Activated T-helper 1 cell treated with anti-CD3 and anti-CD28 coated beads, Interleukin-12 subunit alpha, Interleukin-12 subunit beta, Interleukin-2, Interleukin-4 antibody, amounts not matched to agents 30 ng/mL and 10 ng/mL and 1 ng/mL, durations not matched to agents 14 hours and 24 hours and 36 hours (primary cell): ENCODE measurements at places on chromosomes 6 and 20.

GRCh38 chr6:87772597-87773530 is 70.8 kb upstream of the AKIRIN2 start:
- H3K27me3 ChIP-seq, result peaks cover 3% of the 10 kb centered on the region
- no peak overlapping the region for H3K27ac ChIP-seq
- no peaks in the 10 kb centered on the region for H3K36me3 ChIP-seq
- H3K4me3 ChIP-seq, result no peak overlapping the region

- H3K4me1 ChIP-seq, result peaks cover 3% of the 10 kb centered on the region
- no peaks in the 10 kb centered on the region for H3K27me3 ChIP-seq
- H3K4me3 ChIP-seq, result no peak overlapping the region
Observed at GRCh38 chr6:73477407-73477806, 15.9 kb downstream of the MTO1 start.

GRCh38 chr6:154071711-154072110 is 32.7 kb downstream of the OPRM1 start:
- H3K27me3 ChIP-seq, result no peaks in the 10 kb centered on the region
- H3K4me1 ChIP-seq, result no peaks in the 10 kb centered on the region
- no peak for DNase-seq
- no peak overlapping the region for H3K27ac ChIP-seq
- H3K4me3 ChIP-seq, result no peak overlapping the region
- no peaks in the 10 kb centered on the region for H3K36me3 ChIP-seq

- H3K4me3 ChIP-seq, result no peak overlapping the region
- H3K4me1 ChIP-seq, result no peaks in the 10 kb centered on the region
- H3K27me3 ChIP-seq, result no peaks in the 10 kb centered on the region
- DNase-seq, result no peak
- no peak overlapping the region for H3K27ac ChIP-seq
Observed at GRCh38 chr6:168014428-168014827, 17.0 kb downstream of the KIF25 start.

- no peaks in the 10 kb centered on the region for H3K36me3 ChIP-seq
- DNase-seq, result no peak
- H3K4me1 ChIP-seq, result no peaks in the 10 kb centered on the region
Observed at GRCh38 chr6:111211411-111212030, 124.2 kb downstream of the SLC16A10 start.

- H3K27ac ChIP-seq, result peak overlapping the region; percentile 96
- H3K36me3 ChIP-seq, result no peaks in the 10 kb centered on the region
- peaks cover 5% of the 10 kb centered on the region for H3K27me3 ChIP-seq
- H3K4me1 ChIP-seq, result peaks cover 11% of the 10 kb centered on the region
Observed at GRCh38 chr20:46544576-46544975, 5.9 kb downstream of the OCSTAMP start.

DNA sequence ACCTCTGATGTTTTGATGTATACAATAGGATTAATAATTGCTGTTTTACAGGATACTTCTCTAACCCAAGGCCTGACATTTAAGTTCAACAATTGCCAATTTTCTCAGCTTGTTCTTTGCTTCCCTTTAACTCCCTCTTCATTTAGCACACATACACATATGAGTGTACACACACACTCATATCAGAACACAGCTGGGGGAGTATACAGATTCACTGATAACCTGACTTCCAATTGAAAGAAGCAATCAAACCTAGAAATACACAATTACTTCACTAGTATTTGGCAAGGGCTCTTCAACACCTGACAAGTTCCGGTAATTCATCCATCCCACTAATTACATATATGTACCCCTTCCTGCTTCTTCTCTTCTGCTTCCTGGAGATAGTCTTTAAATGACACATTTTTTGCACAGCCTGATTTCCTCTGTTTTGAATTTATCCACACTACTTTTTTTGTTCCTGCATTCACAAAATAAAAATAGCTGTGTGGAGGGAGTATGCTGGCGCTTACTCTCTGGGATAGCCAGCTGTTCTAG is 11.2 kb downstream of the UST start:
- H3K4me1 ChIP-seq, result peaks cover 30% of the 10 kb centered on the region
- no peaks in the 10 kb centered on the region for H3K36me3 ChIP-seq
- no peak overlapping the region for H3K4me3 ChIP-seq
- DNase-seq, result no peak

GRCh38 chr6:39426073-39426456 is 103.6 kb upstream of the KCNK16 start:
- H3K27me3 ChIP-seq, result peaks cover 3% of the 10 kb centered on the region
- H3K36me3 ChIP-seq, result no peaks in the 10 kb centered on the region
- H3K4me1 ChIP-seq, result no peaks in the 10 kb centered on the region
- no peak for DNase-seq
- no peak overlapping the region for H3K4me3 ChIP-seq

DNA sequence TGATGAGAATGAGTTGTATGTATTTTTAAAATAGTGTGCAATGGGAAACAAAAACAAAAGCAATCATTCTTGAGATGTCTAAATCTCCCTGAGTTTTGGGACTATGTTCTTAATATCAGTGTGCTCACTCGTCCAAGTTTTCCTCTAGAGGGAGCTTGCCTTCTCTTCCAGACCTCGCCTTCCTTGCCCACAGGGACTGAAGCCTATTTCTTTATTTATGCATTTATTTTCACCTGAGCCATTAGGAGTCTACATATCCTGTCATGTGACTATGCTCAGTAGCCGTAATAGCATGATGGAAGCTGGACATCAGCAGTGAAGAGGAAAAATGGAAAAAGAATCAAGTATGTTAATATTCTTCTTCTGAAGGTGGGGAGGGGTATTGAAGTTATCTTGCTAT is 131.2 kb downstream of the SH3BGRL2 start:
- peaks cover 4% of the 10 kb centered on the region for H3K27me3 ChIP-seq
- no peak overlapping the region for H3K27ac ChIP-seq
- no peak overlapping the region for H3K4me3 ChIP-seq
- H3K36me3 ChIP-seq, result no peaks in the 10 kb centered on the region
- no peaks in the 10 kb centered on the region for H3K4me1 ChIP-seq

DNA sequence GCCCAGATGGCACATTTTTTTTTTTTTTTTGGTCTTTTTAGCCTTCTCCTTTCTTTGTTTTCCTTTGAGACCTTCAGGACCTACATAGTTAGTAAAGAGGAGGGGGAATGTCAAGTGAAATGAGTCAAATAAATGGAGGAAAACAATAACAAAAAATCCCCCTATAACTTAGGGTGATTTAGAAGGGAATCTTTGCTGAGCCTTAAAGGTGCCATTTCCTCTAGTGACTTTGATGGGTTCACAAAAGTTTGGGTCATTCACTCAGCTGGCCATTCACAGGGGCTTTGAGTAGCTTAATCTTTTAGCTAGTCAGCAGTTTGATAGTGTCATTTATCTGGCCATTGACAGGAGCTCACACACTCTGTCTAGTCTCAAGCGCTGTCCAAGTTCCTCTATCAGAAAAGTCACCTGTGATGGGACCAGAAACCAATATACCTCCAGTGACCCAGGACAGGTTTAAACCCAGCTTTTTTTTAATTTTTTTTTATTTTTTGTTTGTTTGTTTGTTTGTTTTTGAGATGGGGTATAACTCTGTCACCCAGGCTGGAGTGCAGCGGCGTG is 275.1 kb upstream of the PRDM1 start:
- peak overlapping the region; percentile 58 for H3K4me3 ChIP-seq
- DNase-seq, result no peak
- peaks cover 17% of the 10 kb centered on the region for H3K36me3 ChIP-seq
- H3K27me3 ChIP-seq, result no peaks in the 10 kb centered on the region
- peaks cover 82% of the 10 kb centered on the region for H3K4me1 ChIP-seq
- H3K27ac ChIP-seq, result peak overlapping the region; percentile 92

GRCh38 chr6:11964729-11965335 is 47.3 kb upstream of the HIVEP1 start:
- no peak for DNase-seq
- H3K27ac ChIP-seq, result no peak overlapping the region
- no peaks in the 10 kb centered on the region for H3K36me3 ChIP-seq
- H3K4me3 ChIP-seq, result no peak overlapping the region
- H3K4me1 ChIP-seq, result no peaks in the 10 kb centered on the region

DNA sequence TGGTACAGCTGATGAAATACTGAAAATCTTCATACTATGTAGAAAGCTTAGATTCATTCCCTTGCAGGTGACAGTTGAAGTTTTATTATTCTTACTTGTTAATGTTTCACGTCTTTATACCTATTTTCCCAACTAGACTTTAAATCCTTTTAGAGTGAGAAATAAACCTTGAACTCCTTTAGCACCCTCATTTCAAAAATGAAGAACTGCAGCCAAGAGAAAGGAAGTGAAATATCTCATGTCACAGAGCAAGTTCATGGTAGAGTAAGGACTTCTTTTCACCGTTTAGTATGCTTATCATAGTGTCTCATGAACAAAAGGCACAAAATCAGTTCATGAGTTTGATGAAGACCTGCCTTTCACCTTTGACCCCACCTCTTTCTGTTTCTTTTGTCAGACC is 38.5 kb downstream of the ORC3 start:
- peaks cover 40% of the 10 kb centered on the region for H3K36me3 ChIP-seq
- H3K27me3 ChIP-seq, result no peaks in the 10 kb centered on the region
- peaks cover 2% of the 10 kb centered on the region for H3K4me1 ChIP-seq
- no peak overlapping the region for H3K27ac ChIP-seq

DNA sequence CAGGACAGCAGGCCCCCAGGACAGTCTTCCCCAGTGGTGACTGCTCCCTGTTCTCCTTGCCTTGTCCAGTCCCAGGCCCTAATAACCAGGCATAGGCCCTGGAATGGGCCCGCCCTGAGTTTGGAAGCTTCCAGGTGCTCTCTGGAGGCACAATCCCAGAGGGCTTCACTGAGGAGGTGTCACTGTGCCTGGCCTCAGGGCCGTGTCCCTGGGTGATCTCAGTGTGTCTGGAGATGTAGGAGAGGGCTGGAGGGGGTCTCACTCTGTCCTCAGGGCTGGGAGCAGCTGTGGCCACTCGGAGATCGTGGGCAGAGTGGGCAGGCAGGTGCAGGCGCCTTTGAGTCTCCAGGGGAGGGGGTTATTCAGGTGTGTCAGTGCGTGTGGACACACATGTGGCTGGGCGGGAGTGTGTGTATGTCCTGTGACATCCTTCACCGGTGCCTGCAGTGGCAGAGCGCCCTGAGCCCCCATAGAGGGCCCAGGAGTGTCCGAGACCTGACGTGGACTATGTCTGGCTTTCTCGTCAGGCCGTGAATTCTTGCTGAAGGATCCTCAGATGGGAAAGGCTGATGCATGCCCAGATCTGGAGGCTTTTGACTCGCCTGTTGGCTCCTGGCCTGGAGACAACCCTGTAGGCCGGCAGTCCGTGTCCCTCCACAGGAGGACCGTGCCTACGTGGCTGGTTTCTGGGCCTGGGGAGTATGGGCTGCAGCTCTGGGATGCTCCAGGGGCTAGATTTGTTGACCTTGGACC is 5.5 kb upstream of the NPBWR2 start:
- no peak for DNase-seq
- H3K36me3 ChIP-seq, result no peaks in the 10 kb centered on the region
- no peaks in the 10 kb centered on the region for H3K27me3 ChIP-seq
- H3K27ac ChIP-seq, result no peak overlapping the region

- H3K27me3 ChIP-seq, result no peaks in the 10 kb centered on the region
- H3K27ac ChIP-seq, result no peak overlapping the region
- no peak for DNase-seq
- H3K4me1 ChIP-seq, result peaks cover 4% of the 10 kb centered on the region
- no peaks in the 10 kb centered on the region for H3K36me3 ChIP-seq
Observed at GRCh38 chr6:73180763-73181619, 44.3 kb downstream of the KHDC1L start.

GRCh38 chr6:12097791-12098190 is 85.7 kb downstream of the HIVEP1 start:
- H3K36me3 ChIP-seq, result peaks cover 21% of the 10 kb centered on the region
- no peak overlapping the region for H3K4me3 ChIP-seq
- H3K27me3 ChIP-seq, result no peaks in the 10 kb centered on the region
- DNase-seq, result no peak

- H3K27ac ChIP-seq, result no peak overlapping the region
- no peak for DNase-seq
- H3K4me3 ChIP-seq, result no peak overlapping the region
- H3K4me1 ChIP-seq, result no peaks in the 10 kb centered on the region
- no peaks in the 10 kb centered on the region for H3K27me3 ChIP-seq
Observed at GRCh38 chr6:132246632-132247270, 154.5 kb downstream of the MOXD1 start.

GRCh38 chr20:49660912-49661311 is 52.8 kb downstream of the B4GALT5 start:
- H3K36me3 ChIP-seq, result peaks cover 13% of the 10 kb centered on the region
- no peak for DNase-seq
- H3K4me1 ChIP-seq, result peaks cover 48% of the 10 kb centered on the region
- H3K4me3 ChIP-seq, result no peak overlapping the region
- H3K27me3 ChIP-seq, result no peaks in the 10 kb centered on the region

DNA sequence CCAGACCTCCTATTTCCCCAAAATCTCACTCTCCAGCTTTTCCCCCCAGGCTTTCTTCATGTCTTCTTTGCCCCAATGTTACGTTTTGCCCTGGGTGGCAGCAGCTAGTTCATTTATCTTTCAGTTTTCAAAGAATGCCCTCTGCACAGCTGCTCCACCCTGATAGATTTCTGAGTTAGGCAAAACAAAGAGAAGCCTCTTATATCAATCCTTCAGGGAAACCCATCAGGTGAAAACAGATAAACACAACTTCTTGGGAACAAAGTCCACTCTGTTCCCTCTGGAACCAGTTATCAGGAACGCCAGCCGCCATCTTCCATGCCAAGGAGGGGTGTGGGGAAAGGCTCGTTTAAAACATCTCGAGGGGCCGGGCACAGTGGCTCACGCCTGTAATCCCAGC is 34.0 kb downstream of the ZBTB9 start:
- no peaks in the 10 kb centered on the region for H3K36me3 ChIP-seq
- no peak overlapping the region for H3K4me3 ChIP-seq
- H3K27me3 ChIP-seq, result peaks cover 4% of the 10 kb centered on the region

GRCh38 chr20:528923-529604 is 14.5 kb downstream of the CSNK2A1 start:
- H3K4me1 ChIP-seq, result peaks cover 19% of the 10 kb centered on the region
- no peaks in the 10 kb centered on the region for H3K27me3 ChIP-seq
- no peak for DNase-seq
- no peak overlapping the region for H3K4me3 ChIP-seq

GRCh38 chr20:62804021-62804626 is 511 bp upstream of the OGFR start:
- H3K36me3 ChIP-seq, result peaks cover 23% of the 10 kb centered on the region
- peaks cover 21% of the 10 kb centered on the region for H3K4me1 ChIP-seq
- peak overlapping the region; percentile 85 for H3K4me3 ChIP-seq
- no peak for DNase-seq
- H3K27ac ChIP-seq, result peak overlapping the region; percentile 96

DNA sequence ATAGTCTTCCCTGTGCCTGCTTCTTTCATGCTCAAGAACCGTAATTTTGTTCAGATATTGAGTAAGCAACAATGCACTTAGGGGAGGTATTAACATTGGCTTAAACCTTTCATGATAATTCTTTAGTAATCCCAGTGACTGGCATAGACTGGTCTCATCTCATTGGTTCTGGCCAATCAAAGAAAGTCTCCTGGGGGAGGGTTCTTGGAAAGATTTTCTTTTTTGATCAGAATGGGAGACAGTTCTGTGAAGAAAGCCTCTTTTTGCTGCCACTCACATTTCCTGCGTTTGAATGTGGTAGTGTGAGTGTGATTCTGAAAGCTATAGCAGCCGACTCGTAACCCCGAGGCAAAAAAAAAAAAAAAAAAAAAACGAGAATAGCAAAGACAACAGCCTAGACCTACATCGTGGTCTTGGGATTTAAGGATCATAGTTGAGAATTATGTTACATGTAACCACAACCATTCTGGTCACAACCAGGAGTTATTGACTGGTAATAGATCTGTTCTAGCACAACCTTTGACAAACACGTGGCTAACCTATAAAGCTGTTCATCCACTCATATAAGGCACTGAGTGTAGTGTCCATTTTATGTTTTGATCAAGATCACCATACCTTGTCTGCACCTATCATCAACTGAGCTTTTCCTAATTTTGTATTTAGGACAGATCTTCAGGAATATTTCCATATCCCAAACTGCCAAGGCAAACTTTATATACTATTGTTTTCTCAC is 15.1 kb upstream of the TMEM217 start:
- H3K27me3 ChIP-seq, result no peaks in the 10 kb centered on the region
- peak overlapping the region; percentile 81 for H3K4me3 ChIP-seq
- peak overlapping the region; percentile 92 for H3K27ac ChIP-seq
- no peak for DNase-seq
